HL-60 (cell line): ENCODE measurements at places on chromosomes 4 and X.

DNA sequence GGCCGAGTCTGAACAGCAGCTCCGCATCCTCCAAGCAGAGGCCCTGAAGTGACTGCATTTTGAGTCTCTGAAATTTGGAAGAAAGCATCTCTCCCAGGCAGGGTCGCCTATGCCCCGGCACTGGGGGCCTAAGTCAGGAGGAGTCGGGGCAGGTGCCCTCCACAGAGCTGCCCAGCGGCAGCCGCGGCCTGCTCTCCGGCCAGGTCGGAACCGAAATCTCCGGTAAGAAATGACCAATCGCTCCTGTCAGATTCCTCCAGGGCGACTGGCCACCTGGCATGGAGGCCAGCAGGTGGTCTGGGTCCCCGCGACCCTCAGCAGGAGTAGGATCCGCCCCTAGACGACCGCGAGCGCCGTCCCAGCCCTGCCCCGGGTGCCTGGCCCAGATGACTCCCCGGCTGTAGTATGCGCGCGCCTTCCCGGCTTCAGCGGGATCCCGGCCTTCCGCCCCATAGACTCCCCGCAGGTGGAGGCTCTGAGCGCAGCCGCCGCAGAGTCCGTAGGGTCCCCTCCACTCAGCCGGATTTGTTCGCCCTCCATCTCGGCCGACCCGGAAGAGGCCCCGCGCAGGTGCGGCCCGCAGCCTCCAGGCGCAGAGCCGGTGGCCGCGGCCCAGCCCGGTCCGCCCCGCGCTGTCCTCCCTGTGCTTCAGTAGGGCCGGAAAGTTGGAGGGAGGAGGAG lies 1.5 kb downstream of the NKX1-1 start:
- no peak for DNase-seq

GRCh38 chrX:78321809-78322208 lies 5.6 kb downstream of the CYSLTR1 start:
- DNase-seq: peak; percentile 95

- no peak for DNase-seq
Observed at GRCh38 chr4:11701966-11702725, 273.5 kb upstream of the HS3ST1 start.

GRCh38 chr4:80097400-80098177 lies 24.6 kb upstream of the ANTXR2 start:
- no peak for DNase-seq

- DNase-seq: no peak
Observed at GRCh38 chr4:13464973-13465372, 19.2 kb downstream of the RAB28 start.

DNA sequence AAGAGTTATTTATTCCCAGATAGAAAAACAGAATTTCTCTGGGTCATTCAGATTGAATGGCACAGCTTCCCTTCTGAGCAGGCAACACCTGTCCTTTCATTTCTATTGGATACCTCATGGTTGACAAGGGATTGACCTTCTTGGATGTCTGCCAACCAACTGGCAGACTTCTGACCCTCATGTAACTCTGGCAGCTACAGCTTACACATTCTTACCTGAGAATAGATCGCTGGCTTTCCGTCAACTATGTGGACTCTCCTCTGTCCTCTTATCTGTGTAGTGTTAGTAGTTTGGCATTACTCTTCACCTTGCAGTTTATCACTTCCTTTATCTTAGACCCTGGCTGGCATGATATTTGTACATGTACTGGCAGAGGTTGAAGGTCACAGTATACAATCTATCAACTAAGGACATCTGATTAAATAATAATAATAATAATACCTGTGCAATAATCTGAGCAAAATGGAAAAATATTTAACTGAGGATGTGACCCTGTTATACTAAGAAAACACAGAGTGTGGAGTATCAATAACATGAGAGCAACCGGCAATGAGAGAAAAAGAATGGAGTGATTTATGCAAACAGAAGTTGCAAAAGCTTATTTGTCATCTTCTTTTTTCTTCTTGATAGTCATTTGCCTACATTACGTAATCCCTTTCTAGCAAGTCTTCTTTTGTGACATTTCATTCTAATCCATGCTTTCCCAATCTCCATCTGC lies 1118.2 kb downstream of the ARAP2 start:
- DNase-seq: no peak

GRCh38 chrX:134712272-134712671 lies 54.0 kb upstream of the PLAC1 start:
- no peak for DNase-seq

DNA sequence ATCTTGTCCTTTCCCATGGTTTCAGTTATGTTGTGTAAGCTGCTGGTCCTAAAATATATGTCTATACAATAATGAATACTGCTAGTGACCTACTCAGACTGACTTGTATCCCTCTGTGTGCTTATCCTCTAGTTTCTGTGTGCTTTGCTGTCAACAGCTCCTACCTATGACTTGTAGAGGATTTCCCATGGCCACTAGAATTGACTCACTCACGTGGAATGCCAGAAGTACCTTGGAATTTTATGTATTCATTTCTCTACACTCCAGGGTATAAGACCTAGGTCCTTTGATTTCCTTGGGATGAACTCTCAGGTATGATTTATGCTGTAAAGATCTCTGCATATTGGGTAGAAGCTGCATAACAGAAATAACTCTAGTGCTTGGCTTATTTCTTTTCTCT lies 279.9 kb upstream of the SLIT2 start:
- no peak for DNase-seq
